ENCODE measurements at places on chromosomes 2 and 18.

- no peak for DNase-seq
Measured at GRCh38 chr2:113080134-113080533, 12.4 kb downstream of the IL1F10 start.

GRCh38 chr2:47497843-47498460, 95.0 kb downstream of the MSH2 start:
- DNase-seq = no peak

- no peak for DNase-seq
Measured at GRCh38 chr18:45015788-45016128, 335.1 kb downstream of the SETBP1 start.

DNA sequence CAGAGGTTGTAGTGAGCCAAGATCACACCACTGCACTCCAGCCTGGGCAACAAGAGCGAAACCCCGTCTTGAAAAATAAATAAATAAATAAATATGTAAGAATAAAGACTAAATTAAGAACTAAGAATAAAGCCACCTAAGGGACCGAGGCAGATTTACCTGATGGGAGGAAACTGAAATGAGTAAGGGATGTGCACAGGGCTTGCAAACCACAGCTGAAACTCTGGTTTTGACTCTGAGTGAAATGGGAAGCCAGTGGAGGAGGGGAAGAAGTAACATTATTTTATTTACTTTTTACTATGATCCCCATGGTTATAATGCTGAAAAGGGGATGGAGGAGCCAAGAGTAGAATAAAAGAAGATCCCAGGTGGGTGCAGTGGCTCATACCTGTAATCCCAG, 107.3 kb downstream of the CABYR start:
- DNase-seq = no peak

GRCh38 chr2:208531361-208531760, 124.8 kb downstream of the PTH2R start:
- no peak for DNase-seq

GRCh38 chr2:10059016-10059351, 15.6 kb downstream of the KLF11 start:
- DNase-seq = no peak

GRCh38 chr2:88429929-88430328, 22.6 kb downstream of the FOXI3 start:
- no peak for DNase-seq

- no peak for DNase-seq
Measured at GRCh38 chr18:62963507-62963906, 248.2 kb downstream of the PHLPP1 start.

DNA sequence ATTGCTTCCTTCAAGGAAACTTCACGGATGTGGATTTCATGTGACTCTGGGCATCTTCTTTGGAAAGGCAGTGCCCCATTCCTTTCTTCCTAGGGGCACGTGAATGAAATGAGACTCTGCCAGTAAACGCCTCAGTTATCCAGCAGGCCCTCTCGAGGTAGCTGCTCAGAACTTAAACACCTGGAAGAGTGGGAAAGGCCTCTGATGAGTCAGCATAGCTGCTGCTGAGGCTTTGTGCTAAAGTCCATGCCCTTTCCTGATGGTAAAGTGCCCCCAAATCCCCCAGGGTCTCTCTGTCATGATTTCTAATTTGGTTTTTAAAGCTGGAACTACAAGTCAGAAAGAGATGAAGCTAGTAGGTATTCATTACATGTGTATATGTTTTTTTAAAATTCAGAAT, 3.8 kb downstream of the SLC1A4 start:
- DNase-seq = no peak

GRCh38 chr18:46754661-46755292, 2.1 kb downstream of the ST8SIA5 start:
- DNase-seq = no peak

- no peak for DNase-seq
Measured at GRCh38 chr2:169464882-169465281, 14.4 kb upstream of the BBS5 start.

- DNase-seq = no peak
Measured at GRCh38 chr2:227038550-227039189, 125.3 kb downstream of the COL4A4 start.

DNA sequence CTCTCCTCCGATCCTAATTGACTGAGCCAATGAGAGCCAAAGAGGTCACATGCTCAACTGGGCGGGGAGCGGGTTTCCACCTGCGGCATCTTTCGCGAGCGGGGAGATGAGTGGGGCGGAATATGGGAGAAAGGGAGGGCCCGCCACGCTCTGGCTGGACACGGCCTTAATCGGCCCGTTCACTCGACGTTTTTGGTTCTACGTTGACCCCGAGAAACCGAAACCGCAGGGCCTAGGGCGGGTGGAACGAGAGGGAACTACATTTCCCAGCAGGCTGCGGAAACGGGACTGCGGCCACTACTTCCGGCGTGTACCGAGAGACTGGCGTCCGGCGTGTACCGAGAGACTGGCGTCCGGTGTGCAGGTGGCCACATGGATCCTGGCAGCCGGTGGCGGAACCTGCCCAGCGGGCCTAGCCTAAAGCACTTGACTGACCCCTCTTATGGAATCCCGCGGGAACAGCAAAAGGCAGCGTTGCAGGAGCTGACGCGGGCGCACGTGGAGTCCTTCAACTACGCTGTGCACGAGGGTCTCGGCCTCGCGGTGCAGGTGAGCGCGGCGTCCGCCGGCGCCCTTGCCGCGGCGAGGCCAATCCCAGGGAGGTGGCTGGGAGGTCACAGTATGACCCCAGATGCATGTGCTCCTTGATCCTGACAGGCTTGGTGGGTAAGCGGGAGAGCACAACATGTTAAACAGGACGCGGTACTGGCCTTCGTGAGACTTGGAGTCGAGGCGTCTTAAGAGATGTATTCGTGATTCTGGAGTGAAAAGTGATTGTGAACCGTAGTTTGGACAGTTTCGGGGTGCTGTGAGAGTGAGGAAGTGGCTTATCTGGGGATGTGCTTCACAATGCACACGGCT, at the start of gene POLR1B:
POLR1B (plus strand) TSS at position 343 of the 861 bp plus-strand sequence; CDS start at position 373, 30 bp downstream.
- DNase-seq = peak; percentile 76

- no peak for DNase-seq
Measured at GRCh38 chr2:149858901-149859634, 271.5 kb upstream of the MMADHC start.

DNA sequence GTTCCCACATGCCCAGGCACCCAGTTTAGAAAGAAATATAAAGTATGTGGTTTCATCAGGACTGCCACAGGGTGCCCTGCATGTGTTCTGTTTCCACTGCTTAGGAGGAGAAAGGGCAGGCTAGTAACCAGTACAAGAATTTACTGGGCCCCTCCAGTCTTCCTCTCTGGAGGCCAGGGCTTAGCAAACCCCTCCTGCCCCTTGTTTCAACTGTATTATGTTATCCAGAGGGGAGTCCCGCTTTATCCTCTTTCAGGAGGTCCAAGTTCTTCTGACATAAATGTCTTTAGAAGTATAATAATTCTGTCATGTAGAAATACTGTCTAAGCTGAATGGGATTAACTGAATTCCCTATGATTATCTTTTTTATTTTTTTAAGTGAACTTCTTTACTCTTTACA, 132.1 kb downstream of the WDSUB1 start:
- no peak for DNase-seq

GRCh38 chr18:32286749-32287148, 96.9 kb downstream of the MEP1B start:
- DNase-seq = no peak

- no peak for DNase-seq
Measured at GRCh38 chr18:61544178-61544577, 210.9 kb downstream of the CDH20 start.

DNA sequence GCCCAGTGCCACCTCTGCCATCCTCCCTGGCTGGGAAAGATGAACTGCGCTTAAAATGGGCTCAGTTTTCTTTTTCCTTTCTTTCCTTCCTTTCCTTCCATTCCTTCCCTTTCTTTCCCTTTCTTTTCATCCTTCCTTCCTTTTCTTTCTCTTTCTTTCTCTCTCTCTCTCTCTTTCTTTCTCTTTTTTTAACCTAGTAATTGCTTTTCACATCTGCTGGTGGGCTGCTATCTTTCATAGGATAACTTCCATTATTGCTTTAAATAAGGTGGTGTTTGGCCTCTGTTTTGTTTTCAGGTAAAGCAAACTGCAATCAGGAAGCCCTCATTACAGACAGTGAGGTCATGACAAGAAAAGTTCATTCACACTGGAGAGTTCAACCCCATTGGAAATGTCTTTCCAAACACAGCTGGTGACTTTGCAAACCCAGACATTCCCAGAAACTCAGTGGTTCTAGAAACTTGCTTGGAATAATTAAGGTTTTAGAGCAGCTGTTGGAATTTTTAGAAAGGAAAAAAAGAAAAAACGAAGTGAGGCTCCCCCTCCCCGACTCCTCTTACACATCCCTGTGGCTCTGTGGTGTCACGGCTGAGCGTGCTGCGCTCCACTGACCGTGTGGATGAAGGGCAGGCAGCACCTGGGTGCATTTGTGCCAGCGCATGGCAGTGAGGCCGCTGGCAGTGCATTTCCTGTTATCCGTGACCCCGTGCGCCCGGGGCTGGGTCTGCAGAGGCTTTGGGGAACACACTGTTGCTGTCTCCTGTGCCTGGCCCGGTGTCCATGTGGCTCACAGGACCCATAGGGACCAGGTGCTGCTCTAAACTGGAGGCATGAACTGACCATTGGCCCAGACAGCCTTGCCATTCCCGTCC, 76.9 kb downstream of the MBP start:
- no peak for DNase-seq

DNA sequence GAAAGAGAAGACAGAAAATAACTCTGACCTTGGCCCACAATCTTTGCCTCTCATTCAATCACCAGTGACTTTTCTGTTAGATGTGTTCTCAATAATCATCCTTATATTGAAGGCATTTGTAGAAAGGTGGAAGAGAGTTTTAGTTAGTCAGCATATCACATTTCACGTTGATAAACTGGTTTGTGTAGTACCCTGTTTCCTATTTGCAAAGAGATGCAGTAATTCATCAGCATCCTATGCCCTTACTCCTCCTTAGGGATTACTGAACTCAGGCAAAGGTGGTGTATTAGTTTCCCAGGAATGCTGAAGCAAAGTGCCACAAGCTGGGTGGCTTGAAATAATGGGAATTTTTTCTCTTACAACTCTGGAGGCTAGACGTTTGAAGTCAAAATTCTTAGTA, 145.0 kb downstream of the SPP2 start:
- DNase-seq = no peak

DNA sequence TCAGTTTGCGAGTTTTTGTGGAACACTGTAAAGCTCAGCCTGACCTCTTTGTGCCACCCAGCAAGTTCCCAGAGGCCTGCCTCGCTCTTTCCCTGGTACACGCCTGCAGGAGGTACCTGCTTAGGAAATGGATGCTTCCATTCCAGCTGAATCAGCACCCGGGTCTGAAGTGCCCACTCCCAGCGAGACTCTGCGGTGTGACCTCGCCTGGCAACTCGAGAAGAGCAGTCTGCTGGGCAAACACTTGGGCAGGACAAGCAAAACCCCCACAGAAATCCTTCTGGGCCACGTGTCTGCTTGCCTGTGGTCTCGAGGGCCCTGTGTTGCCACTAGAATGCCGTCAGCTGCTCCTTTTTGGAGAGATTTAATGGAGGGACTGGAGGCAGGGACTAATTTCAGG, 127.6 kb downstream of the MAPK4 start:
- DNase-seq = no peak

DNA sequence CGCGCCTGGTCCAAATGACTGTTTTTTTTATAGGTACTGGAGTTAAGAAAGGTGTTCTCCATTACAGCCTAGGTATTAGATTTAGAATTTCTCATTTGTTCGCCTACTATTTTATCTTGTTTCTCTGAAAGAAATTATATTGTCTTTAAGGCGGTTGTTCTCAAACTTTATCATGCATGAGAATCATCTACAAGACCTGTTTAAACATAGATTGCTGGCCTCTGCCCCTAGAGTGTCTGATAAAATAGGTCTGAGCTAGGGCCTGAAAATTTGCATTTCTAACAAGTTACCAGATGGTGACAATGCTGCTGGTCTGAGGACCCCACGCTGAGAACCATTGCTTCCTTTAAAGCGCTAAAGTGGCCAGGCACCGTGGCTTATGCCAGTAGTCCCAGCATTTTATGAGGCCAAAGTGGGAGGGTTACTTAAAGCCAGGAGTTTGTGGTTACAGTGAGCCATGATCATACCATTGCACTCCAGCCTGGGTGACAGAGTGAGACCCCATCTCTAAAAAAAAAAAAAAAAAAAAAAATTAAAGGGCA, 34.0 kb upstream of the RNF138 start:
- DNase-seq = no peak

GRCh38 chr18:49709347-49709690, 104.0 kb downstream of the ACAA2 start:
- no peak for DNase-seq

DNA sequence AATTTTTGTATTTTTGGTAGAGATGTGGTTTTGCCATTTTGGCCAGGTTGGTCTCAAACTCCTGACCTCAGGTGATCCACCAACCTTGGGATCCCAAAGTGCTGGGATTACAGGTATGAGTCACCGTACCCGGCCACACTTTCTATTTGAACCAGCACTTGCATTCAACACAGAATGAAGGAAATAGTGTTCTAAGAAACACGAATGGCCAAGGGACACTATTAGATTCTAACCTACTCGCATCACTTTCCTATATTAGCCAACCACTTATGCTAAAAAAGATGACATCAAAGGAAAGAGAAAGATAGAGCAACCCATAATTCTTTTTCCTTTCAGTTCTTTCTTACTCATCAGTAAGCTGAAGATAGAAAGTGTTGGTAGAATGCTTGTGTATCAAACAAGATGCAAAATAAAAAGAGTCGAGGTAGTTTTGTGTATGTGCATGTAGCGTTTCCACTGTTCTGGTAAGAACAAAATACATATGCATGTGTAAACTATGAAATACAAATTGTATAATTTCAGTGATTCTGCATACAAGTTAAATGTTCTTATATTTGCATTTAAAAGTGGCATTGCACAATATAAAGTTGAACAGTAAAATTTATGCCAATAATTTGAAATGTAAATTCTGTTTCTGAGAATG, 247.6 kb downstream of the CDCA7 start:
- DNase-seq = no peak

- DNase-seq = no peak
Measured at GRCh38 chr2:235291461-235291860, 202.4 kb upstream of the AGAP1 start.

GRCh38 chr2:49028101-49028500, 126.2 kb downstream of the FSHR start:
- DNase-seq = no peak

DNA sequence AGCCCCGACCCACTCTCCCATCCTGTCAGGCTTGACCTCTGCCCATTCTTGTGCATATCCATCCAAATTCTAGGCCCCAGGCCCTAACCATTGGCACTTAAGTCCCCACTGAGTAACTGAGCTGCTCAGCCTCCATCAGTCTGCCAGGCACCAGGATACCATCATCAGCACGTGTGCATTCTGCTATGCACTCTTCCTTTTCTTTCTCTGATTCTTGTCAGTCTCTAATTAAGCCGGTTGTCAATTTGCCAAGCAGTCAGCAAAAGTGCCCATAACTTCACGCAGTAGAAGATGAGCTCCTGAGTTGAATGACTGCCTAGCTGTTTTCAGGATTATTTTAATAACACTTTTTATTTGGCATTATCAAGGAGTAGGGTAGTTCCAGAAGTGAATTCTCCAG, 107.2 kb downstream of the FEZ2 start:
- DNase-seq = no peak

DNA sequence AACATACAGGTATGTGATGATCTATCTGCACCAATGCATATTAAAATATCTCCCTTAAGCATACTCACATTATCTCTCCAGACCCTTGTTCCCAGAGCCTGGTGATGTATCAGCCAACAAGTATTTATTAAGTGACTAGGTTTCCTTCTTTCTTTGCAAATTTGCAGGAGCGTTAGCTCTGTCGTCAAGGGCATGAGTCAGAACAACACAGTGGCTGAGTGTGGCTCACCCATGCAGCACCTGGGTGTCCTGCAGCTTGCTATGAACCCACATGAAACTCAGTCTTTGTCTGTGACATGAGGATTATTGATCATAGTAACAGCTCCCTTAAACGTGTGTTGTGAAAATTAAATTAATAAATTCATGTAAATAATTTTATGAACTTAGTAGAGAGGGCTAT, 96.6 kb downstream of the PIEZO2 start:
- no peak for DNase-seq

Data from tibial artery (tissue), 4 donors.